GM03348 (cell line): ENCODE measurements at places on chromosomes 13 and 19.

DNA sequence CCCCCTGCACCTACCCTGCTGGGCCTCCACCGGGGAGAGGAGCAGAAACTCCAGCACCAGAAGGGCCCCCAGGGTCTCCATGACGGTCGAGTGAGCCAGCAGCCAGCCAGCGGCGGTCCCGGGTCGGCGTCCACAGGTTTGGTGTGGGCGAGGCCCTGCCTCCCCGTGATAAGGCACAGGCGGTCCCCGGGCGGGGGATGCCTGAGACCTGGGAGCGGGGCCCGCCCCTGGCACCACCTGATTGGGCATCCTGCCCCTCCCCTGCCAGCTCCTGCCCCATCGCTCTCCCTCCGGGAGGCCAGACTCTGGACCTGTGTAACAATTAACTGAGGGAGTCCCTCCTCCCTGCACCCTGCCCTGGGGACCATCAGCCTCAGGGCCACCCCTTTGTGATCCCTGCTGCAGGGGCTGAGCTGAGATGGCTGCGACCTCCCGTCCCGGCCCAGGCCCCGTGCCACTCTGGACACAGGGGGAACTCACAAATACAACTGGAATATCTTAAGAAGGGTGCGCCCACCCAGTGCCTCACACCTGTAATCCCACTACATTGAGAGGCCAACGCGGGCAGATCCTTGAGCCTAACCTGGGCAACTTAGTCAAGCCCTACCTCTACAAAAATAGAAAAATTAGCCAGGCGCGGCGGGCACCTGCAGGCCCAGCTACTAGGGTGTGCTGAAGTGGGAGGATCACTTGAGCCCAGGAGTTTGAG, at the start of gene SMIM24:
SMIM24 (minus strand) TSS at position 143 of the 709 bp plus-strand sequence; CDS start at position 81, 62 bp downstream.
- no peak for DNase-seq

- no peak for DNase-seq
Observed at GRCh38 chr13:113991676-113992179, 17.9 kb upstream of the C13orf46 start.

GRCh38 chr13:28699246-28699645, 19.5 kb downstream of the SLC46A3 start:
- DNase-seq = no peak

DNA sequence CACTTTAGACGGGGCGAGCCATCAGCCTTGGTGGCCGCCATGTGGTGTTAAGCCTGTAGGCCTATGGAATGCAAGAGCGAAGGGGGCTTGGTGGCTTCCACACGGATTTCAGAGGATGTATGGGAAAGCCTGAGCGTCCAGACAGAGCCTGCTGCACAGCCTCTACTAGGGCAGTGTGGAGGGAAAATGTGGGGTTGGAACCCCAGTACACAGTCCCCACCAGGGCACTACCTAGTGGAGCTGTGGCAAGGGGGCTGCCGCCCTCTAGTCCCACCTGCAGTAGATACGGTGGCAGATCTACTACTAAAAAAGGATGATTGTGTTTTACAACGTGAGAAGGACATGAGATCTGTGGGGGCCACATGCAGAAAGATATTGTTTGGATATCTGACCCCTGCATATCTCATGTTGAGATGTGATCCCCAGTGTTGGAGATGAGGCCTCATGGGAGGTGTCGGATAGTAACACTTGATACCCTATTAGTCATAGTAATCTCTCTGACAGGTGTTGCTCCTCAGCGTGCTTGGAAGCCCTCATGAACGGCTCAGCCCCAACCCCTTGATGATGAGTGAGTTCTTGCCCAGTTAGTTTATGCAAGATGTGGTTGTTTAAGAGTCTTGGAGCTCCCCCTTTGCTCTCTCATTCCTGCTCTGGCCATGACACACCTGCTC, 45.6 kb downstream of the LHFPL6 start:
- no peak for DNase-seq

DNA sequence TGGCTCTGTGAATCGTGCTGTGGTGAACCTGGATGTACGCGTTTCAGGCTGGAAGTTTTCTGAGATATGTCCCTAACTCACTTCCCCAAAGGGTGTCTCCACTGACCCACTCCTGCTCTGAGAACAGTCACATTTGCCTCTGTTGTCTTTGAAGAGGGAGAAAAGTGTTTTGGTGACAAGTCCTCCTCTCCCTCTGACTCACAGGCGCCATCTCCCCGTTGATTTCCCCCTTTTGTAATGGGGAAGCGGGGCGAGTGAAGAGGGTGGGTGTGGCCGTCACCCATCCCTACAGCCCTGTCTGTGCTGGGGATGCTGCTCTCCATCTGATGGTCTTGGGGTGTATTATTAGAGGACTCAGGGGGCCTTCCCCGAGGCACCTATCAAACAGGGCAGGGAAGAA, 9.6 kb downstream of the APC2 start:
- no peak for DNase-seq

DNA sequence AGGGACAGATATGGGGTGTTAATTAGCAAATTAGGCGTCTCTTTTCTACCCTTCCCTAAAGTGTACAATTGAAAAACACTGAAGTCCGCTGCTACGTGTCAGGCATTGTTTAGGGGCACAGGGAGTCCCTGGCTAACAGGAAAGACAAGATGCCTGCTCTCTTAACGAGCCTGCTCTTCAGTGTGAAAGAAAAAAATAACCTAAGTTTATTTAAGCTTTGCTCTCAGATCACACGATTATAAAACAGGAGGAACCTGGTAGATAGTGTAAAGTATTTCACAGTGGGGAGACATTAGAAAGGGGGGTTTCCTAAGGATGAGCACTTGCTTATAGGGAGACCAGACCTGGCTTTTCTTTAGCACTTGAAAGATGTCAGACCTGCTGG, 38.7 kb downstream of the IGFL2 start:
- no peak for DNase-seq

- DNase-seq = no peak
Observed at GRCh38 chr13:92164822-92165221, 766.4 kb downstream of the GPC5 start.

- DNase-seq = no peak
Observed at GRCh38 chr13:91725646-91726045, 327.2 kb downstream of the GPC5 start.

DNA sequence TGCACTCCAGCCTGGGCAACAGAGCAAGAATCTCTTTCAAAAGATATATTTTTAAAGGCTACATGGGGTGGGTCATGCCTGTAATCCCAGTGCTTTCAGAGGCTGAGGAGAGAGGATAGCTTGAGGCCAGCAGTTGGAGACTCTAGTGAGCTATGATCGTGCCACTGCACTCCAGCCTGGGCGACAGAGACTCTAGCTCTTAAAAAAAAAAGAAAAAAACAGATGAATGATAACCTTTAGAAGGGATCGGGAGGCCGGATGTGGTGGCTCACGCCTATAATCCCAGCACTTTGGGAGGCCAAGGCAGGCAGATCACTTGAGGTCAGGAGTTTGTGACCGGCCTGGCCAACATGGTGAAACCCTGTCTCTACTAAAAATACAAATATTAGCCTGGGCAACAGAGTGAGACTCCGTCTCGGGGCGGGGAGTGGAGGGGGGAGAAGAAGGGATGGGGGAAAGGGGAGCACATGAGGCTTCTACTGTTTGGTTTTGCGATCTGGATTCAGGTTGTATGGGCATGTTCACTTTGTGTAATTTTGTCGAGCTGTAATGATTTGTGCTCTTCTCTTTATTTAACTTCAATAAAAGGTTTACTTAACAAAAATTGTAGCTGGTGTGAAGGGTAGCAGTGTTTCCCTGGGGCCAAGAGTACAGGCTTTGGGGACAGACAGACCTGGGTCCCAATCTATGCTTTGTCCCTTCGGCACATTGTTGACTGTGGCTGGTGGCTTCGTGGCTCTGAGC, 1.1 kb upstream of the PSMC4 start:
- no peak for DNase-seq

DNA sequence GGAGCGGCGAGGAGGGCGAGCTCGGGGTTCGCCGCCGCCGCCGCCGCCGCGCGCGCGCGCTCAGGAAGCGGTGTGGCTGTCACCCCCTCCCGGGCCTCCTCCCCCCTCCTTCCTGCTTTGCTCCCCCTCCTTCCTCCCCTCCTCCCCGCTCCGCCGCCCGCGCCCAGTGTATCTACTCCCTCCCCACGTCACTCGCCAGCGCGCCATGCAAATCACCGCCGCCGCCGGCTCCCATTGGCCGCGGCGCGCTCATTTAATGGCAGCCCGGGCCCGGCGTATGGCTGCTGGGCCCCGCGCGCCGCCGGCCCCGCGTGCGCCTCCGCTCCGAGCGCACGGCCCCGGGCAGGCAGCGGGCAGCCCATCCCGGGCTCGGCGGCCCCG, 335 bp upstream of the SOX1 start:
- no peak for DNase-seq

- no peak for DNase-seq
Observed at GRCh38 chr19:55901369-55902079, 30.6 kb downstream of the NLRP13 start.

GRCh38 chr19:40465025-40465556, 454 bp downstream of the BLVRB start:
- peak; percentile 69 for DNase-seq

- DNase-seq = no peak
Observed at GRCh38 chr19:39516270-39516669, 1.3 kb downstream of the SELENOV start.

DNA sequence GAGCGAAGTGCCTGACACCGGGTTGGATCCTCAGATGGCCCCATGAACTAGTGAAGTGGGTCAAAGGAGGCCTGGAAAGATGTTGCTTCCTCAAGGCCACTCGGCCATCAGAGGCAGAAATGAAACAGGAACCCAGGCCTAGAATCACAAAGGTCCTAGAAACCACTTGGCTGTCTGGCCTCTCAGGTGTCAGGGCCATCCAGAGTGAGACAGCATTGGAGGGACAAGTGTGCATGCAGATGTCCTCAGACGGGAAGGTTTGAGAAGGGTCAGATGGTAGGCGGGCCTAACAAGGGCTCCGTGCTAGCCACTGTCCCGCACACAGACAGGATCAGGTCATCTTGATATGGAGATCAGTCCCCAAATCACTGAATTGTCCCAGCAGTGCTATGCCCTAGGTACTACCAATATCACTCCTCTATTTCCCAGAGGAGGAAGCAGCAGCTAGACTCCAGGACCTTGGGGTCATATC, 14.3 kb downstream of the CCDC97 start:
- DNase-seq = no peak

DNA sequence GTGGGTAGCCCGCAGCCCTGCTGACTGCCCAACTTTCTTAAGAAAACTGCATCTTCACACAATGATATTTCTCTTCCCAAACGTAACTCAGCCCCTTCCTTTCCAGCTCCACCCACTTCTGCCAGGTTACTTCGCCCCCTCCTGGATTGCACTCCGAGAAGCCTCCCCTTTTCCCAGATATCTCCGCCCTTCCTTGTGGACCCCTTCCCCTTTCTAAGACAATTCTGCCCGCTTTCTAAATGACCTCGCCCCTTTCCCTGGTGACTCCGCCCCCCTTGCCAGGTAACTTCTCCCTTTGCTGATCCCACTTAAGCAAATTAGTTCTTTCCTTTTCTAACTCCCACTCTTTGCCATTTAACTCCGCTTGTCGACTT, 2.6 kb downstream of the VSIG10L start:
- DNase-seq = no peak

DNA sequence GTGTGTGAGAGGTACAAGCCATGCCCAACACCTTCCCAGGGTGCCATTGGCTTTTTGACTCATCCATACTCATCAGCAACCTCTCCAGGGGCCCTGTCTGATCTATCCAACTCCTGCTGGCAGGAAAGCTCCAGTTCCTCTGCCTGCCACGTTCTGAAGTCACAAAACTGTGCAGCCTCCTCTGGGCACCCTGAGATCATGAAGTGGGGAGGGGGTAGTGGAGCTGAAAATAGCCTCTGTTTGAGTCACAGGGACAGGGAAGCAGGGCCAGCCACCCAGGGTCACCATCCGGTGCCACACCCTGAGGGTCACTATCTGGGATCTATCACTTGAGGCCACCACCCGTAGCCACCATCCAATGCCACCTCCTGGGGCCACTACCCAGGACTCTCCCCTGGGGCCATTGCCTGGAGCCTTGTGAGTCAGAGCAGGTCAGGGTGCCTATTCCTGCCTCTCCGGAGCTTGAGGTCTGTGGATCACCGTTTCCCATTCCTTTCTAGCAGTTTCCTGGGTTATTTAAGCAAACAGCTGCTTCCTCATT, 172.1 kb downstream of the NUFIP1 start:
- DNase-seq = no peak

- DNase-seq = no peak
Observed at GRCh38 chr19:48418317-48419064, 25.0 kb downstream of the GRIN2D start.

- DNase-seq = peak; percentile 59
Observed at GRCh38 chr19:51729781-51730180, 6.0 kb upstream of the HAS1 start.

DNA sequence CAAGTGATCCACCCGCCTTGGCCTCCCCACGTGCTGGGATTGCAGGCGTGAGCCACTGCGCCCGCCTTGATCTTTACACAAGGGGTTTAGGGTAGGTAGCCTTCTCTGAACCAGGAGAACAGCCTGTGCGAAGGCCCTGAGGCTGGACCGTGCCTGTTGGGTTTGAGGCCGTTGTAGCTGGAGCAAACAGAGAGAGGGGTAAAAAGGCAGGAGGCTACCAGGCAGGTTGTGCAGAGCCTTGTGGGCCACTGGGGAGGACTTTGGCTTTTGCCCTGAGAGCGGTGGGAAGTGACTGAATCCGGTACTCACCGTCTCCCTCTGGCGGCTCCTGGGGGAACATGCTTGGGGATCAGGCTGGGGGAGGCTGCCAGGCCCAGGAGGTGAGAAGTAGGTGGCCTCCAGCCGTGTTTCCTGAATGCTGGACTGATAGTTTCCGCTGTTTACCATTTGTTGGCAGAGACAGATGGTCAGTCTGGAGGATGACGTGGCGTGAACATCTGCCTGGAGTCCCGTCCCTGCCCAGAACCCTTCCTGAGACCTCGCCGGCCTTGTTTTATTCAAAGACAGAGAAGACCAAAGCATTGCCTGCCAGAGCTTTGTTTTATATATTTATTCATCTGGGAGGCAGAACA, 24.6 kb downstream of the SPC24 start:
- DNase-seq = peak; percentile 87

DNA sequence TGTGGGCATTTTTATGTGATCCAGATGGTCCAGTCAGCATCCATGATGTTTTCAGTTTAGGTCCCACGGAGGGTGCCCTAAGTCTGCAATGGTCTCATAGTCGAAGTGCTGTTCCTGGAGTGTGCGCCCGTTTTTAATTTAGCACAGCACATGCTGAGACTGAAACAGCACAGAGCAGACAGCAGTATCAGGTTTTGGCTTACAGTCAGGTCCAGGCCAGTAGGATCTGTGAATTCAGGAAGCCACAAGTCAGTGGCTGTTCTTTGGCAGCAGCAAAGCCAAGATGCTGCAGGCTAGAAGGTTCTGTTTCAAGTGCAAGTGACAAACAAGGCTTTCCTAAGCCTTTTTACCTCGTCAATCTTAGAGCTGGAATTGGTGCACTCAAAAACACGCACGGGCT, 18.3 kb downstream of the FBXO27 start:
- no peak for DNase-seq

- DNase-seq = no peak
Observed at GRCh38 chr13:99403458-99403971, 96.3 kb upstream of the GPR183 start.

DNA sequence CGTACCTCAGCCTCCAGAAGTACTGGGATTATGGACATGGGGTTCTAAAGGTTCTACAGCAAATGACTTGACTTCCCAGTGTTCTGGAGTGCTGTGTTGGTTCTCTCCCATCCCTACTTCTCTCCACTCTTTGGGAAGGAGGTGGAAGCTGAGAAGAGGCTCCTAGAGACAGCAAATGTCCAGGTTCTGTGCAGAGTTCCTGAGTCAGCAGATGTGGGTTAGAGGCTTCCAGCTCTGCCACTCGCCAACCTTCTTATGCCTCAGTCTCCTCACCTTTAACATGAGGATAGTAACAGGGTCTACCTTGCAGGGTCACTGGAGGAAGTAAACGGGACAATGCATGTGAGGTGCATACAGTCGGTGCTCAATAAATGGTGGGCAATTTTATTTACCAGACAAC, 80.5 kb upstream of the VSTM2B start:
- no peak for DNase-seq
